ENCODE measurements at places on chromosomes 16 and 17. TPM values are rescaled to one million over a fixed set of nuclear protein-coding genes. Genes with fewer than 3 reads are reported as not detected.

DNA sequence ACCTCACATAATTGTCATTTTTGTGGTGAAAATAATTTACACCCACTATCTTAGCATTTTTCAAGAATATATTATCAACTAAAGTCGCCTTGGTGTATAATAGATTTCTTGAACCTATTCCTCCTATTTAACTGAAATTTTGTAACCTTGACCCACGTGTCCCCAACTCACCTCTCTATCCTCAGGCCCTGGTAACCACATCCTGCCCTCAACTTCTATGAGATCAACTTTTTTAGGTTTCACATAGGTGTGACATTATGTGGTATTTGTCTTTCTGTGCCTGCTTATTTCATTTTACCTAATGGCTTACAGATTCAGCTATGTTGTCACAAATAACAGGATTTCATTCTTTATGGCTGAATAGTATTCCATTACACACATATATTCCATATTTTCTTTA is 73.0 kb upstream of the CNTNAP4 start:
- no peak for DNase-seq

GRCh38 chr16:81440888-81441761 is 3.5 kb upstream of the CMIP start:
- no peak for DNase-seq

GRCh38 chr16:47213761-47214440 is 70.2 kb upstream of the NETO2 start:
- DNase-seq, result no peak

- DNase-seq, result no peak
Measured at GRCh38 chr17:75517297-75517865, 1.1 kb downstream of the TSEN54 start.

DNA sequence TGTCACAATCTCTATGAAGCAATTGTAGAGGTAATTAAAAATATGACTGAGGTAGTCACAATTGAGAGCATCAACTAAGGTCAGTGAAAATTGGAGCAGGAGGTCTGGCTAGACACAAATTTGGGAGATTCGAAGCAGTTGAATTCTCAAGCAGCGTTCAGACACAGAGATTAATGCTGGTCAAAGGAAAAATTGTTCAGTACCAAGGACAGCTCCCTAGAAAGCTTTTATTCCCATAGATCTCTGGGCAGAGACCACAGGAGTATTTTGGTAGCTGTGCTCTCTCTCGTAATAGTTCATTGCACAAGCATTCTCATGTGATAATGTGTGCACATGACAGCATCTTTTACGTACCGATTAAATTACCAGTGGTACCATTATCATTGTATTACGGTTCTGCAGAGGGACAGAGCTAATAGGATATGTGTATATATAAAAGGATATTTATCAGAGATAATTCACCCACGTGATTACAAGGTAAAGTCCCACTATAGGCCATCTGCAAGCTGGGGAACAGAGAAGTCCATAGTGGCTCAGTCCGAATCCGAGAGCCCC is 387.5 kb upstream of the HSBP1 start:
- no peak for DNase-seq

DNA sequence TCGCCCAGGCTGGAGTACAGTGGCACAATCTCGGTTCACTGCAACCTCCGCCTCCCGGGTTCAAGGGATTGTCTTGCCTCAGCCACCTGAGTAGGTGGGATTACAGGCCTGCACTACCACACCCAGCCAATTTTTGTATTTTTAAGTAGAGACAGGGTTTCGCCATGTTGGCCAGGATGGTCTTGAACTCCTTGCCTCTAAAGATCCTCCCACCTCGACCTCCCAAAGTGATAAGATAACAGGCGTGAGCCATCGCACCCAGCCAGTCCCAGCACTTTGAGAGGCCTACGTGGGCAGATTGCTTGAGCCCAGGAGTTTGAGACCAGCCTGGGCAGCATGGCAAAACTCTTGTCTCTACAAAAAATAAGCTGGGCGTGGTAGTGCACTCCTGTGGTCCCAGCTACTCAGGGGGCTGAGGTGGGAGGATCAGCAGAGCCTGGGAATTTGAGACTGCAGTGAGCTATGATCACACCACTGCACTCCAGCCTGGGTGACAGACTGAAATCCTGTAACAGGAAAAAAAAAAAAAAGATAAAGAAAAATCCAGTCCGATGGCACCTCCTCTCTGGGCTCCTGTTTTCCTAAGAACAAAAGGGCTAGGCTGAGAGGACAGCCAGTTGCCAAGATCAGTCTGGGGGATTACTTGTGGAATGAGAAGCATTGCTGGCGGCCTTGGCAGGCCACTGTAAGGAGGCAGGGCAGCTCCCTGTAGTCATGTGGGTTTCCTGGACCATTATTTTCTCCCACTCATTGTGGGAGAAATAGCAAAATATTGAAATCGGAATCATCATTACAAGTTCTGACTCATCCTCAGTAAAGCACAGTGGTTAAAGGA is 3.0 kb upstream of the PIPOX start:
- no peak for DNase-seq

- DNase-seq, result no peak
Measured at GRCh38 chr16:77059446-77059845, 131.5 kb upstream of the MON1B start.

GRCh38 chr17:44005527-44006271 is 1.3 kb downstream of the NAGS start:
- no peak for DNase-seq

- DNase-seq, result no peak
Measured at GRCh38 chr16:89149386-89149785, 22.2 kb upstream of the CDH15 start.

GRCh38 chr16:10946308-10946707 is 1.9 kb downstream of the CLEC16A start:
- DNase-seq, result no peak

DNA sequence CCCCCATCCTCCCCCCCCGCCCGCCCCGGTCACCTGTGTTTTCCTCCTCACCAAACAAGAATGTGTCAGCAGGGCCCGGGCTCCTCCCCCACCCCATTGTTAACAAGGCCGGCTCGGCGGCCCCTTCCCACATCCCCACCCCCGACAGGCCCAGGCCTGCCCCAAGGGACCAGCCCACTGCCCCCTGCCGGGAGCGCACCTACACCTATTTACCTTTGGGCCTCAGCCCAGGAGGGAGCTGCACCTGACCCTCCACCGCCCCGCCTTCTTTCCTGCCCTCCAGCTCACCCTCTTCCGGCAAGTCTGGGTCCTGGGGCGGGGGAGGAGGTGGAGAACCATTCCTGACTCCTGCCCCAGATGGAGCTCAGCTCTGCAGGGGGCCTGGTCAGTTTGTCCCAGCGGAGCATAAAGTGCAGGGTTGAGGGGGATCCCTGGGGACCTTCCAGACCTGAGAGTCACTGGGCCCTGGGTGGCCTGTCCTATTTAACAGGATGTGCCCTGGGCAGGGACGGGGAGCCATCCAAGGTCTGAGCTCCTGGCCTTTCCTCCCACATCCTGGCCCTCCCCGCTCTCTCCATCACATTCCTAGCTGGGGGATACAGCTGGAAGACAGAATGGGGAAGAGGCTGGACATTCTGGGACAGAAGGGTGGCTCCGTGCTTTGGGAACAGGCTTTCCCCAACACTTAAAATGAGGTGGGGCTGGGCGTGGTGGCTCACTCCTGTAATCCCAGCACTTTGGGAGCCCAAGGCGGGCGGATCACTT is 8.3 kb downstream of the FOXJ1 start:
- no peak for DNase-seq

DNA sequence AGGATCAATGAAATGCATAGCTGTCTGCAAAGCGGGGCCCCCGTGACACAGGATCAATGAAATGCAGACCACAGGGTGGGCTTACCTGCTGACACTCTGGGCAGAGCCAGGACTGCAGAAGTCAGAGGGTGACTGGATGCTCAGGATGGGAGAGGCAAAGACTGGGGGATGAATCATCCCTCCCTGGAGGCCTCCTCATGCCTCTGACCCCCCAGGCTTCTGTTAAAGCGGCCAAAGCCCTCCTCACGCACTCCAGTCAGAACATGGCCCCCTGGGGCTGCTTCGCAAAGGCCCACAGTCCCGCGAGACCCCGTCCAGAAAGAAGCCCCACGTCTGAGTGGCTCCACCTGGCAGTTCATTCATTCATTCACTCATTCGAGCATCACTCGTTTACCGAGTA is 38.4 kb upstream of the FOXF1 start:
- no peak for DNase-seq

DNA sequence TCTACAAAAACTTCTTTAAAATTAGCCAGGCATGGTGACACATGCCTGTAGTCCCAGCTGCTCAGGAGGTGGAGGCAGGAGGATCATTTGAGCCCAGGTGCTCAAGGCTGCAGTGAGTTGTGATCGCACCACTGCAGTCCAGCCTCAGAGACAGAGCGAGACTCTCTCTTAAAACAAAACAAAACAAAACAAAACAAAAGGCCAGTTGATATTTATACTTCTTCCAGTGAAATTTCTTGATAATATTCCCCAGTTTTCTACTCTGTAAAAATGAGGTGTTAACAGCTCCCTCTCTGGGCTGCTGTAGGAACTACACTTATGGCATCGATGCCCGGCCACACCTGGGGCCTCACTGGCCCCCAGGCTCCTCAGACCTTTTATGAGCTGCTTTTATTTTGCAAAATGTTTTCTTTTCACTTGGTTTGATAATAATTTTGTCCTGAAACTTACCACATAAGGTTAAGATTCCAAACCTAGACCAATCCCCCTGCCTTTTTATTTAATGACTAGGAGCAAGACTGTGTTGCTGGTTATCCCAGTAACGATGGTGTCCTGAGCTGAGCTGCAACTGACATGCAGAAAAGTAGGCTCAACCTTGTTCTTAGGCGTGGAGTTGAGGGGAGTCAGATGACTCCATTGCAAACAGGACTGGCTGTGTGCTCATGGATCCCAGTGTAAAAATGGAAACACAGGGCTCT is 17.6 kb downstream of the MAPK8IP3 start:
- DNase-seq, result peak; percentile 69

- DNase-seq, result no peak
Measured at GRCh38 chr17:48520631-48521079, 10.2 kb downstream of the HOXB1 start.

- DNase-seq, result no peak
Measured at GRCh38 chr16:73058616-73059409, 10.9 kb upstream of the ZFHX3 start.

DNA sequence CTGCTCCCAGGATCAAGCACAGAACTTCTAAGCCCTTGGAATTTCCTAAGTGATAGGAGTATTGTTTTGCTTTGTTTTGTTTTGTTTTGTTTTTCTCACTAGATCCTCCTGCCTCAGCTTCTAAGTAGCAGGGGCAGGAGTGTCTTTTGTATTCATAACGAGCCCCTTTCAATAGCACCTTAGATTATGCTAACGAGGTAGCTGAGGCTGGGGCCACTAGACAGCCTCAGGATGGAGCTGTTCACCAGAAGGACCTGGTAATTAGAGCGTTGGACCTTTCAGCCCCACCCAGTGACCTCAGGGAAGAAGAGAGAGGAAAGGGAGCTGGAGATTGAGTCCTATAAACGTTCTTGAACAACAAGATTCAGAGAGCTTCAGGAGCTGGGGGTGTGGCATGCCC is 43.6 kb downstream of the IKZF3 start:
- no peak for DNase-seq

- DNase-seq, result no peak
Measured at GRCh38 chr16:19239511-19240155, 45.9 kb upstream of the CLEC19A start.

DNA sequence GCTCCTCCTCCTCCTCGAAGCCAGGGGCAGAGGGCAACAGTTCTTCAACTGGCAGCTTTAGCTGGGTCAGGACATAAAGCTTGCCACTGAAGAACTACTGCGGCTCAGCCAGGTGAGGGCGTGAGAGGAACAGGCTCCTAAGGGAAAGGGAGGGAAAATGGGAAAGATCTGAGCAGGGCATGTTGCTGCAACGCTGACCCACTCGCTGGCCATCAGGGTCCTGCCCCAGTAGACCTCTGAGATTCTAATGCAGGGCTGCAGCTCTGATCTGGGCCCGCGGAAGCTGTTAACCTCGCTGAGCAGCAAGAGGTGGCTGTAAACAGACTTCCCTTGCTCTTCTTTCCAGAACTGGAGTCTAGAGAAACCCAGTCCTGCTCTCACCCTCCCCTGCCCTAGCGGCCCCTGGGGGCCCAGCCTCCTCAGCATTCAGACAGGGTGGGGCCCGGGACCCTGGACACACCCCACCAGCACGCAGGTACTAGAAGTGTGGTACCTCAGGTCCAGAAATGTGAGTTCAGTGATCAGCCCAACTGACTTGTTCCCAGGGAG is 3.8 kb upstream of the TLCD2 start:
- peak; percentile 76 for DNase-seq

GRCh38 chr16:19583665-19584300 is 28.3 kb downstream of the VPS35L start:
- peak; percentile 44 for DNase-seq

GRCh38 chr17:77995146-77995852 is 36.8 kb downstream of the TNRC6C start:
- peak; percentile 74 for DNase-seq

DNA sequence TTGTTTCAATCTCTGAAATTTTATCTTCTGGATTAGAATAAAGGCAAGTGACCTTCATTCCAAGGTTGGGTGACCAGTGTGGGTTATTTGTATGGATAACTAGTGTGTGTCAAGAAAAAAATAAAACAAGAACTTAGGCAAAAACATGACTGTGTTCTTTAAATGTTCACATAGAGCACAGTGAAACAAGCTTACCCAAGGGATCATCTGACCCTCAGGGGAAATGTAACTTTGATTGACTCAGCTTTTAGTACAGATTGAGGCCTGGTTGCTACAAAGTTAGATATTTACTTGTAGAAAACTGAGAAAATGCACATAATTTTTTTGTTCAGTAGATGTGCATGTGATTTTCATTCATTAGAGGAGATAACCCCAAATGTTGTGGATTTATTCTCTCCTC is 6.7 kb downstream of the CACNG3 start:
- DNase-seq, result no peak

DNA sequence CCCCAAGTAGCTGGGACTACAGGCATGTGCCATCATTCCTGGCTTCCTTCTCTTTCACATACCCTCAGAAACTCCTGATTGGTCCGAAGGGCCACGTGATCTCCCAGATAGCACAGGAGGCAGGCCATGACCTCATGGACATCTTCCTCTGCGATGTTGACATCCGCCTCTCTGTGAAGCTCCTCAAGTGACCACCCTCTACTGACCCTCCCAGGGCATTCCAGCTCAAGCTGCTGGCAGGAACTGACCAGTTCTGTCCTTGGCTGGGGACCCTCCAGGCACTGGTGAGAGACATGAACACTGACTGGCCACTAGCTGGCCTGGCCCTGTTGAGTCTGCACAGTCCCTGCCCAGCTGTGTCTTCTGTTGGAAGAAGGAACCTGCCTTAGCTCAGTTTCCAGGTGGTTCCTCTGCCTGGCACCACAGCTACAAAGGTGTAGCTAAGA is 5.6 kb downstream of the ERAL1 start:
- DNase-seq, result no peak

GRCh38 chr16:12845282-12845681 is 41.6 kb upstream of the CPPED1 start:
- no peak for DNase-seq

GRCh38 chr16:66036184-66036583 is 330.3 kb upstream of the CDH5 start:
- DNase-seq, result no peak

GRCh38 chr17:44546671-44547606 is 10.3 kb upstream of the FZD2 start:
- DNase-seq, result no peak

The LHX1 gene
- total RNA-seq, result 8.7 TPM

The CACNG3 gene
- not detected for total RNA-seq

The PDILT gene
- not detected for total RNA-seq

The TOP2A gene
- total RNA-seq, result 133 TPM

The RAB37 gene
- total RNA-seq, result 1.4 TPM

The TP53TG3C gene
- total RNA-seq, result not detected

The BAHCC1 gene
- 9.6 TPM for total RNA-seq

Data from G401 (cell line).